ENCODE measurements at places on chromosomes 5 and 9.
A peak's percentile ranks its signal among the peaks of the same experiment; 100 is the strongest.

DNA sequence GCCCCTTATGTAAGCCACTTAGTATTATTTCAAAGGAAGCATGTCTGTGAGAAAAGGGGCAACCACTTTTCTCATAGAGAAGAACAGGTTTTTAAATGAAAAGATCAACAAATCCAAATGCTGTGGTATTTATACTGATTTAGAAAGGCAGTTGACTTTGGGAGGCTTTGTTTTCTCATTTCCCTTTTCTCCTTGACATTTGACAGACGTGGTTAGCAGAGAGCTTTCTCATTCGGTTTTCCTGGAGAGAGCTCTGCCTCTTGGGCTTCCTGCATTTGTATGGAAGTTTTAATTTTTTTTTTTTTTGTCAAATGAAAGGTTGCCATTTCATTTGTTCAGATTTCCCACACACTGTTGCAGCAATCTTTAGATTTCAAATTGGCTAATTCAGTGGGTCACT is 62.5 kb downstream of the EXOSC2 start:
- DNase-seq: peak; percentile 8

- DNase-seq: no peak
Measured at GRCh38 chr5:145385276-145385675, 449.9 kb downstream of the PRELID2 start.

GRCh38 chr5:19910136-19910535 is 77.9 kb downstream of the CDH18 start:
- no peak for DNase-seq

DNA sequence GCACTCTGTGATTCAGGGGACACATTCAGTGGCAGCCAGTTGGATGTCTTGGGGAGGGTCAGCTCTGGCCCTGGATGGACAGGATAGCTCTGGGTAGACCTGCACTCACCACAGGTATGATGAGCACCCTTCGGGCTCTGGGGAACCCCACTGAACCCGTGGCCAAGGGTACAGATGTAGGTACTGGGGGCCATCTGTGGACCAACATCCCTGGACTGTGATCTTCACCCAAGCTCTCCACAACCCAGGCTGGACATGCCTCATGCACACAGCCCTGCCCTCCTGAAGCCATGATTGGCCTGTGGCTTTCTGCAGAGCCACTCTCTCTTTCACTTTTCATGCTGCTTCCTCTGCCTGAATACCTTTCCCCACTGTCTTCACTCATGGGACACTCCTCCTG is 15.6 kb upstream of the ACSL6 start:
- DNase-seq: no peak

- DNase-seq: no peak
Measured at GRCh38 chr5:125484742-125485641, 738.6 kb upstream of the ZNF608 start.

DNA sequence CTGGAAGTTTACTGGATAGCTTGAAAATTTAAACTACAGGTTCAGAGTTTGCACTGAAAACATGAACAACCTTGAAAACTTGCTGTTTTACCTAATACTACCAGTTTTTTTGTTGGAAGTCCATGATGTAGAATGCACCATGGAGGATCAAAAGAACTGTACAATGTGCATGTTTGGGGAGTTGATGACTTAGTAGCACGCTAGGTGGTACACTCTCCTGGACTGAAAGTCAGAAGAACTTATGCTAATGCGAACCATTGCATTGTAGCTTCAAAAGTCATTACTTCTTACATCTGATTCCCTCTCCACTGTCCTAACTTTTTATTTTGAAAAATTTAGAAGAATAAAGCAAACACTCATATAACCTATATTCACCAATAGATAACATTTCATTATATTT is 211.0 kb downstream of the OSTF1 start:
- DNase-seq: no peak

- no peak for DNase-seq
Measured at GRCh38 chr9:84490206-84490841, 149.8 kb upstream of the SLC28A3 start.

DNA sequence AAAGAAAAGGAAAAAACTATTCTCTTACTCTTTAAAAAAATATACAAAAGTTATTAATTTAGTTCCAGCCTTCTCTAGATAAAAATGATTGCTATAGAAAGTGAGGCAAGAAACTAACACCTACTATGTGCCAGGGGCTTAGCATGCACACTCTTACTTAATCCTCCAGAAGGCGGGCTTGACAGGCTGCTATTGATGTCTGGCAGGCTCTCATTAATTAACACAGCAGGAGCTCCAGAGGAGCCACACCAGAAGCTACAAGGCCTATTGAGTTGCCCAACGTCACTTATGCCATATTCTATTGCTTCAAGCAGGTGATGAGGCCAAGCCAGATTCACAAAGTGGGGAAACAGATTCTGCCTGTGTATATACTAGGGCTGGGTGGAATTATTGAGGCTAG is 54.6 kb upstream of the CLINT1 start:
- DNase-seq: no peak

DNA sequence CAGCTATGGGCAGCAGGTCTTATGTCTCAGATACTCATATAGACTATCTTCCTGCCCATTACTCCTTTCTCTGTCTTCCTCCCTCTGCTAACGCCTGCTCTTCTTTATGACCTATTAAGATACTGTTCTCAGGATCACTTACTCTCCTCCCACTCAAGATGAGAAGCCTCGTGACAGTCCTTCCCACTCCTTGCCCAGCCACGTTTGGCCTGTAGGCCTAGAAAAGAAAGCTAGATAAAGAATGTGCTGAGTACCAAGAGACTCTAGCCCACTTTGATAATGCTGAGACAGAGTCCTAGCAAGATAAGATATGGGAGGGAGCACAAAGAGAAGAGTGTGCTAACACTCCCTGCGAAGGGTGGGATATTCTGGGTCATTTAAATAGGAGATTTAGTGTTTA is 6.8 kb upstream of the DENND4C start:
- no peak for DNase-seq

DNA sequence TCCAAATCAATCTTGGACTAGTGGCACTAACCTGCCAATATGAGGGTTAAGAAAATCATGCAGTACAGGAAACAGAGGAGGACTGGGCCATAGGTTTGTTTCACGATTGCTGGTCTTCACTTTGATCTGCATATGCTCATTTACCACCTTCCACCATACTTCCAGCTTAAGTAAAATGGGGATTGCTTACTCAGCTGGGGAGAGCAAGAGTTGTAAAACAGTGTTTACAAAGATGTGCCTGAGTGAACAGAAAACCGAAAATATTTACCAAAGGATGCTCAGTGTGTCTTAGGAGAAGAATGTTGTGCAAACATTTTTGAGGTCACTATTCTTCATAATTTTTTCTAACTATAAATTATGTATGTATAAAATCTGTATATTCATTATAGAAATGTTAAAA is 65.1 kb upstream of the DNAH5 start:
- DNase-seq: no peak

DNA sequence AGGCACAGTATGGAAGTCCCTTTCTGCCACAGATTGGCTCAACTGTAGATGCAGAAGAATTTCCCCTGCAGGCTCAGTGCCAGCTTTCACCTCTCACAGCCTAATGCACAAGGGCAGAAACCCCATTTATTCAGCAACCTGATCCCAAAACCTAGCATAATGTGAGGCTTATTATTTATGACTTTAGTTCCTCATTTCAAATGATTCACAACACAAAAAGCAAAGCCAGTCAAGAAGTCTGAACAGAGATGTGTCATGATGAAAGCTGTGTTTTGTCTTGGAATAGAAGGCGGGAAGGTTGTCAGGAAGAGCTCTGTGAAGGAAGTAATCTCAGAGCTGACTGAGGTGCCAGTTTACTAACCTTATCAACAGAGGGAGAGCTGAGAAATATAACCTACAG is 369.7 kb downstream of the LRRC70 start:
- DNase-seq: no peak

DNA sequence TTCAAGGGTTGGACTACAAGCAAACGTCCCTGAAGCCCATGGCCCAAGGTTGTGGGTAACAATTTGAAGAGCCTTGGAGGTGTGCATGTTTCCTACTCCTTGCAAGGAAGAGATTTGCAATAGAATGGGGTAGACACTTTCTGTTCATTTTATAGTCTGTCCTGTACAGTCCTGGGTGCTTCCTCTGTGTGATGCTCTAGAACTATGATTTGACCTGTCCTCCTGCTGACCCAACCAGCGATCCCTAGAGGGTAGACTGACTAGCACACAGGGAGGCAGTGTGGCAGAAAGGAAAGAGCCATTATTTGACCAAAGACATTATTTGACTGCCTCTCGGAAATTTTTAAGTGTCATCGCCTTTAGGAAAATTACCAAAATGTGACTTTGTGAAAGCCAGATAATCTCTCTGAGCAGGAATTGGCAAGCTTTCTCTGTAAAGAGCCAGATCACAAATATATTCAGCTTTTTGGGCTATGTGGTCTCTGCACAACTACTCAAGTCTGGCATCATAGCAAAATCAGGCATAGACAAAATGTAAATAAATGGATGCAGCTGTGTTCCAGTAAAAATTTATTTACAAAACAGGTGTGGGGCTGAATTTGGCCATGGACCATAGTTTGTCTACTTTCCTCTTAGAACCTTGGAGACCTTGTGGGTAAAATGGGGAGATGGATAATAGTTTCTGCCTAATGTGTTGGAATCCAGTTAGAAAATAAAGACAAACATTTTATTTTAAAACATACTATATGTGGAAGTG is 106.8 kb downstream of the DMRT2 start:
- no peak for DNase-seq

- no peak for DNase-seq
Measured at GRCh38 chr5:16492398-16493140, 27.0 kb upstream of the ZNF622 start.

DNA sequence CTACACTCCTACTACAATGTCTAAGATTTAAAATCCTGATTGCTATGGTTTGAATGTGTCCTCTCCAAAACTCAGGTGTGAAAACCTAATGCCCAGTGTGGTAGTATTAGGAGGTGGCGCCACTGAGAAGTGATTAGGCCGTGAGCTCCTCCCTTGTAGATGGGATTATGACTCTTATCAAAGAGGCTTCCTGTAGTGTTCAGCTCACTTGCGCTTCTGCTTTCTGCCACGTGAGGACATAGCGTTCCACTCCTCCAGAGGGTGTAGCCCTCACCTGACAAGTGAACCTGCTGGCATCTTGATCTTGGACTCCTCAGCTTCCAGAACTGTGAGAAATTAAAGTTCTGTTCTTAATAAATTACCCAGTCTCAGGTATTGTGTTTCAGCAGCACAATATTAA is 33.0 kb upstream of the WHRN start:
- DNase-seq: no peak

DNA sequence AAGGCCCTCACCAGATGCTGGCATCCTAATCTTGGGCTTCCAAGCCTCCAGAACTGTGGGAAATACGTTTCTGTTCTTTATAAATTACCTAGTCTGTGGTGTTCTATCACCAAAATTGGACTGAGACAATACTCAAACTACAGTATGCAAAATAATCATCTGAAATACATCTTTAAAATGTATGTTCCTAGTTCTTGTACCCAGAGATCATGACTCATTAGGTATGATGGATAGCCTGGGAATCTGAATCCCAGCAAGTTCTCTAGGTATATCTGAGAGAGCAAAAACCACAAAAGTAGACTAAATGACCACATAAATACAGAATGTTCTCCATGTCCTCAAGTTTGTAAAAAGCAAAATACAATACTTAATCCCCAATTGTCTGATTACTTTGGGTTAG is 166.3 kb downstream of the YIPF5 start:
- no peak for DNase-seq

- no peak for DNase-seq
Measured at GRCh38 chr9:76866689-76867088, 39.2 kb downstream of the PRUNE2 start.

GRCh38 chr5:34709861-34710673 is 53.9 kb downstream of the RAI14 start:
- no peak for DNase-seq

DNA sequence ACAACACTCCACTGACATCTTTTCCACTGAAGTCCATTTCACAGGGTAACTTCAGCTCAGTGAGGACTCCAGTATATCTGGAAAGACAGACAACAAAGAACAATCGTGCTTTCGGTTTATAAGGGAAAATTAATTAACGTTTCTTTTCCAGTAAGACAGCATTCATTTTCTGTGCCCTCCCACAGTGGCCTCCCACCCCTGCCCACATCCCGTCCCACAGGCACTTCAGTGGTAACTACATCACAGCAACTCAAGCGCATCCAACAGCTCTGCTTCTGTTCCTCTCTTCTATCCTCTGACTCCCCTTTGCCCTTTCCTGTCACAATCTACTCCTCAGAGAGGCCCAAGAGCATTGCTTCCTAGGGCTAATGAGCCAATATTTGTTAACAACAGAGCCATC is 40.3 kb downstream of the GLDC start:
- no peak for DNase-seq

DNA sequence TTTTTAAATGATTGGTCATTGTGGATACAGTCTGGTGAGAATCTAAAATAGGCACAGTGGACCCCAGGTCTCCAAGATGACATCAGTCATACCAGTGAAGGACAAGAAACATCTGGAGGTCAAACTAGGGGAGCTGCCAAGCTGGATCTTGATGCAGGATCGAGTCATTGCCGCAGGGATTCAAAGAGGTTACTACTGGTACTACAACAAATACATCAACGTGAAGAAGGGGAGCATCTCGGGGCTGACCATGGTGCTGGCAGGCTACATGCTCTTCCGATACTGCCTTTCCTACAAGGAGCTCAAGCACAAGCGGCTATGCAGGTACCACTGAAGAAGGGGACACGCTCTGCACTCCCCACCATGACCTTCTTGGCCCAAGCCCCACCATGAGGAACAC is 20.9 kb downstream of the FOXB2 start:
- no peak for DNase-seq

DNA sequence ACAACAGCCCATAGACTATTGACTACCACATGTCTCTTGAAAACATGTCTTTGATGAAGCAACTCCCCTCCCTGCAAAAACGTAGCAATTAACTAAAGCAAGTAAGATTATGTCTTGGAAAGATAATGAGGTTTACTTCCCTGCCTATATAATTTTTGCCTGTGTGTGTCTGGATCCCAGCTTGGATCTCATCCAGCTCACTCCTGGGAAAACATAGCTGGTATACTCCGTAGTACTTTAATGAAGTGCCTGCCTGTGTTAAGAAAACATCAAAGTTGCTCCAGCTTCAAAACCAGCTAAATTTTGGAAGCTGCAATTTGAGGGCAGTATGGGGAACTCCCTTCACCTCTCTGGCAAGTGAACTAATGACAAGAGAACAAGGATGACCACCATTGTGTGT is 182.6 kb upstream of the C9orf72 start:
- no peak for DNase-seq

DNA sequence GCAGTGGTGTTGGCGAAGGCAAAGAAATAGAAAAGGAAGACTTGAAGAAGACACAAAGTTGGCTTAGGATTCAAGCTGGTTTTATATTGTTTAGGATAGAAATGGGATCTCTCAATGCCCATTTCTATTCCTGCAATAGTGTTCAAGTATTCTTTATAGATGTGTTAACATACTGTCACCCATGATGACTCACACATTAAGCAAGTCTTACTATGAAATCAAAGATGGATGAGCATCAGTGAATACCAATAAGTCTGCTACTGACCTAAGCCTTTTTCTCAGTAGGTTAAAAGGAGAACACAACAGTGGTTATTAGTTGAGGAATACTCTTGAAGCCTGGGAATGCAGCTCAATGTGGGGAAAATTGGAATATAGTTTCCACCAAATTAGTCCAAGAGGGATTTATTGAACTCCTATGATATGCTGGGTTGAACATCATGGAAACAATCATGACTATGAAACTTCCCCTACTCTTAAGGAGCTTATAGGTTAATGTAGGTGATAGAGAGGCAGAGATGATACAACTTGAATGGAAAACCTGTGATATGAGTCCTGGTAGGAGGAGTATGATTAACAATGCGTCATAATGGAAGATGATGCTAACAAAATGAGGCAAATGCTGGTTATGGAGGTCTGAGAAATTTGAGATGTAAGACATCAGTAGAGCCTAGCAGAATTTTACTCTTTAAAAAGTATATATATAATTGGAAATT is 417.1 kb upstream of the DAP start:
- DNase-seq: no peak

Data from GDM1 (cell line).